Mononuclear cell (primary cell): ENCODE measurements at places on chromosomes 12 and 14. TPM values are rescaled to one million over a fixed set of nuclear protein-coding genes. Genes with fewer than 3 reads are reported as not detected.

The DIO2 gene
- not detected for total RNA-seq

The SERPINA12 gene
- total RNA-seq, result not detected

The KIF21A gene
- 9.6 TPM for total RNA-seq

The SYCP3 gene
- 0.21 TPM for total RNA-seq

The RTL1 gene
- not detected for total RNA-seq

The PLCZ1 gene
- not detected for total RNA-seq

The YY1 gene
- 80.5 TPM for total RNA-seq

The ACOT4 gene
- 0.42 TPM for total RNA-seq

The HVCN1 gene
- 18.5 TPM for total RNA-seq

The CIPC gene
- 10.9 TPM for total RNA-seq

The NUAK1 gene
- total RNA-seq, result 0.52 TPM

The SERPINA3 gene
- total RNA-seq, result not detected

The LGMN gene
- 8.4 TPM for total RNA-seq

The KRT81 gene
- total RNA-seq, result not detected

The ADAMTS20 gene
- total RNA-seq, result not detected

The TTC6 gene
- not detected for total RNA-seq

The TBX5 gene
- total RNA-seq, result not detected

The GALNT8 gene
- 0.42 TPM for total RNA-seq

The PTPRQ gene
- total RNA-seq, result not detected

The ITGA5 gene
- total RNA-seq, result 168 TPM

The REM2 gene
- 2.1 TPM for total RNA-seq

The GALC gene
- total RNA-seq, result 28.0 TPM

The FBLN5 gene
- total RNA-seq, result 0.63 TPM

The PIP4P1 gene
- total RNA-seq, result 50.7 TPM

The MSI1 gene
- not detected for total RNA-seq

The KRT8 gene
- total RNA-seq, result 0.31 TPM
